ENCODE measurements at places on chromosomes 3 and 15.

DNA sequence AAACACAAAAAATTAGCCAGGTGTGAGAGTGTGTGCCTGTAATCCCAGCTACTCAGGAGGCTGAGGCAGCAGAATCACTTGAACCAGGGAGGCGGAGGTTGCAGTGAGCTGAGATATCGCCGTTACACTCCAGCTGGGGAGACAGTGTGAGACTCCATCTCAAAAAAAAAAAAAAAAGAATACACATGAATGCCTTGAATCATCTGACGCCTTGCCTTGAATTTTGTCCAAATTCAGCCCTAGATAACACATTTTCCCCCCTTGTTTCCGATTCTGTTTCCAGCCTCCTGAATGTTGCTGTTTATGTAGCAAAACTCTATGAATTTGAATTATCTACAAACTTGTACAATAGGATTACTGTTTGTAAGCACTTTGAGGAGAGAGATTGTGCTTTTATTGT is 98.7 kb upstream of the ARL6 start:
- DNase-seq = no peak

DNA sequence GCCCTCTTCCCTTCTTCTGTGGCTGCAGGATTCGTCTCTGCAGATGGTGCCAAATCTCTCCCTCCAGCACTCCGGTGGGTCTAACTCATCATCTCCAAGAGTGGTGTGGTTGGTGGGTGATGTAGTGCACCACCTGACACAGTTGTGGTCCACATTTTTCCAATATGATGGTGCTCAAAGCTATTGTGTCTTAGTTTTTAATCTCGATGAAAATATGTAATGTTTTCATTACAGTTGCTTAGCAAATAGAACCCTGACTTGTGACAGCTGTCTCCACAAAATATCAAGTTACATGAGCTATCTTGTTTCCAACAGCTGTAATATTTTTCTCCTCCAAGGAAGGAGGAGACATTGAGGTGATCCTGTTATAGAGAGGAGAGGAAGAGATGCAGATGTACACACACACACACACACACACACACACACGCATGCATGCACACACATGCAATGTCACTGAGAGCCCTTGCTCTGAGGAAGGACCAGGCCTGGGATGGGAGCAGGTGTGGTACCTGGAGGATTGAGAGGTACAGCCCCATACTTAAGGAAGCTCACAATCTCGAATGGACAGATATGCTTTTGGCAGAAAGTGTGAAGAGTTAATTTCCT is 15.7 kb upstream of the ESYT3 start:
- DNase-seq = no peak

- no peak for DNase-seq
These were observed 43.2 kb upstream of the CSTA start for GRCh38 chr3:122281891-122282290.

- DNase-seq = no peak
These were observed 501.5 kb downstream of the ROBO2 start for GRCh38 chr3:77541203-77541922.

DNA sequence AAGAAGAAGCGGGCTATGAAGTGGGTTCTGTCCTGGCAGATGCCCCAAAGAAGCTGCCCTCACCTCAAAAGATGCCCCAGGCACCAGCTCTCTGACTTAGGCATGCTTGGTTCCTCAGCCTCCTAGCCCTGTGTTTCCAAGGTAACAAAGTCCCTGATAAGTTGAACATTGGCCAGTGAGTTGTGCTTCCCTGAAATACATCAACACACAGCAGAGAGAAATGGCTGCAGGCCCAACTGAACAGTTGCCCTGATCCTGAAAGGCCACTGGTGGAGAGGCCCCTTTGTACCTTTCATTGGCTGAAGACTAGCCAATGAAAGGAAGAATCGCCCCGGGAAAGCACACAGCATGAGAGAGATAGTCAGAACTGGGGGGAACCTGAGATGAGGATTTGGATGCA is 169.9 kb upstream of the CTNNB1 start:
- DNase-seq = no peak

- DNase-seq = no peak
These were observed 225.6 kb upstream of the ROPN1 start for GRCh38 chr3:124217542-124217941.

DNA sequence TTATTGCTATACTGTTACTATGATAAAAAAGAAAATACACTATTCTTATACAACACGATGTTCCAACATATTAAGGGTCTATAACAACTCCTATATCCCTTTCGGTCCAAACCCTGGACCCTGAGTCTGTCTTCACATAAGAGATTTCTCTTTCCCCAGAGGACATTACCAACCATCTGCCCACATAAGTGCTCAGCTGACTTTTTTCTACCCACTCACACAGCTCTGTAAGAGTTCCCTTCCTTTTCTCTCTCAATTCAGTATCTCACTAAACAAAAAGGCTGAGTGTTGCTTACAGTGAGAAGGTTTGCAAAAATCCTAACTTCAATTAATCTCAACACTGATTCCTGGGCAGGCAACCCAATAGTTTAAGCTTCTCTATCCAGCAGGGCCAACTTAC is 30.5 kb downstream of the ITGB5 start:
- DNase-seq = no peak

DNA sequence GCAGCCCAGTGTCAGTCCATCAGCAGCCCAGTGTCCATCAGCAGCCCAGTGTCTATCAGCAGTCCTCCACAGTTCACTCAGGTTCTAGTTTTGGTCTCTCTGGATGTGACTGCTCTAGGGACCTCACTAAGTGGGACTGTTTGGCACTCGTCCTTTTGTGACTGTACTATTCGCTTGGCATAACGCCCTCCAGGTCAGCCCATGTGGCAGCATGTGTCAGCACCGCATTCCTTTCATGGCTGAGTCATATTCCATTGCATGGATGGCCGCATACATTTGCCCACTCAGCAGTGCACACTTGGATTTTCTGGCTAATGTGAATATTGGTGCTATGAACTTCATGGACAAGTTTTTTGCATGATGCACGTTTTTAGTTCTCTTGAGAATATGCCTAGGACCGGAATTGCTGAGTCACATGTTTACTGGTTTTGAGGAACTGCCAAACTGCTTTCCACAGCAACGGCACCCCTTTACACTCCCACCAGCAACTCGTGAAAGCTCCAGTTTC is 16.4 kb downstream of the CHST13 start:
- no peak for DNase-seq
